Neural crest cell (in vitro differentiated cells): ENCODE measurements at places on chromosomes 5 and 9.

DNA sequence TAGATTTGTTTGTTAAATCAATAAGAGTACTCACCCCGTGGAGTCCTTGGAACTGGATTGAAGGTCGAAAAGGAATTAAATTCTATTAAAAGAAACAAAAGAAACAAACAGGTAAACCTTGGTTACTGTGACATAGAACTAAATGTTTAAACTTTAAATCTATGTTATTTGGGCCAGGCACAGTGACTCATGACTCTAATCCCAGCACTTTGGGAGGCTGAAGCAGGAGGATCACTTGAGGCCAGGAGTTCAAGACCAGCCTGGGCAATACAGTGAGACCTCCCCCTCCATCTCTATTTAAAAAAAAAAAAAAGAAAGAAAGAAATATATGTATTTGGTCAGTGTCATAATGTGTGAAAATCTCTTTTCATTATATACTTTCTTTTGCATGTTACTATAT is 18.7 kb downstream of the ELL2 start:
- no peak for DNase-seq

GRCh38 chr5:179266291-179267070 is 78.8 kb downstream of the ADAMTS2 start:
- no peak for DNase-seq

DNA sequence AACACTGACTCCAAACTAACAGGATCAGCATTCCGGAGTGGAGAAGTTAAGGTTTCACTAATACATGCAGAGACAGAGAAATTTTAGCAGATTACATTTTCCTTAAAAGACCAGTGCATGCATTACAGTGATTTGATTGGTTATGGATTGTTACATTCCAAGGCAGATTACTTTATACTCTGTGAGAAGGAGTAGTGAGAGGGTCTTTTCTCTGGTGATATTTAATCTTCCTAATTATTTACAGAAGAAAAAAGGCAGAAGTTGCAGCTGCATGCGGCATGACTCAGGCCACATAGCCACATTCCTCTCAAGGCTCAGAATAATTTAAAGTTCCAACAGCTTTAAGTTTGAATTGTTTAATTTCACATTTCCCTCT is 53.0 kb upstream of the PDZD2 start:
- DNase-seq = no peak

- no peak for DNase-seq
Observed at GRCh38 chr5:73214996-73215395, 42.0 kb downstream of the TMEM174 start.

DNA sequence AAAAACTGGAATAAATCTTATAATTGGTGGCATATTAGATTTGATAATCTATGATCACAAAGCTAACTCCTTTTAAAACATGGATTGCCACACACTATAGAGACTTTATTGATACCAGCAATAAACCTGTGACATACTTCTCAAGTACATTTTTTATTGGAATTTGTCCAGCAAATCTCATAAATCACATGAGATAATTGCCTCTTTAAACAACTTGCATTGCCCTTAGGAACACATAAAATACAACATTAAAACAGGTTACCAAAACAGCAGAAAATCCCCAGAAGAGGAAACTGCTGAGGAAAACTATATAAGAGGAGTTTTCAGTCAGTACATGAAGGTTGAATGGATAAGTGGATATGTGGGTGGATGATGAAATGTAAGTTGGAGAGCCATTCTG is 124.6 kb downstream of the SNCAIP start:
- no peak for DNase-seq

GRCh38 chr9:21708260-21708711 is 94.2 kb upstream of the MTAP start:
- no peak for DNase-seq
